Left cardiac atrium (tissue), 4 donors: ENCODE measurements at places on chromosomes 6 and 20.

DNA sequence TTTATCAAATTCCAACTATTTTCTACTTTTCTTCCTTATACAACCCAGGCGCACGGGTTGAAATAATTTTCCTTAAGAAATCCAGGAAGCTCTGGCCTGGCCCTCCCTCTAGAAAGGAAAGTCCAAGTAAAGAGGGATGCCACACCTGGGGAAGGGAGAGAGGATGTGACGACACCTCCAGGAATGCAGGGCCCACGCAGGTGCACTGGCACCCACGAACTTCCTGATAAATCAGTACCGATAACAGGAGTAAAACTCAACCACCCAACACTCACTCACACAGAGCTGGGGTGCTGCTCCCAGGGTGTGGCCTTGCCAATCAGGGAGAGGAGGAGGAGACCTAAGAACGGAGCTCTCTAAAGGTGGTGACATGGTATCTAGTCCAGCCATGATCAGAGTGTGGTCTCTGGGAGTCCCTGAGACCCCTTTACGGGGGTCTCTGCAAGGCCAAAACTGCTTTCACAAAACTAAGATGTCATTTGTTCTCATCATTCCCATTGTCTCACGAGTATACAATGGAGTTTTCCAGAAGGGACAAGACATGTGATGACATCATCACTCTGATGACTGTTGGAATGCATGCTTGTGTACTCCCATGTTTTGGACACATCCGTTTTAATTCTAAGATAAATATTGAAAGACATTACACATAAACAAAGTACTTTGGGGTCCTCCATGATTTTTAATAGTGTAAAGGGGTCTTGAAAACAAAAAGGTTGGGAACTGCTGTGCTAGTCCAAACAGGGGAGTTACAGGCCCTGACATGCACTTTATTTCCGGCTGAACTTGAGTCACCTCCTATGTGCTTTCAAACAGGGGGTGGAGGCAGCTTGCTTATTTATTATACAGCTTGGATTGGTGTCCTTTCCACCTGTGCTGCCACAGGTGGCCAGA, 2.2 kb upstream of the PARD6B start:
- DNase-seq = no peak

DNA sequence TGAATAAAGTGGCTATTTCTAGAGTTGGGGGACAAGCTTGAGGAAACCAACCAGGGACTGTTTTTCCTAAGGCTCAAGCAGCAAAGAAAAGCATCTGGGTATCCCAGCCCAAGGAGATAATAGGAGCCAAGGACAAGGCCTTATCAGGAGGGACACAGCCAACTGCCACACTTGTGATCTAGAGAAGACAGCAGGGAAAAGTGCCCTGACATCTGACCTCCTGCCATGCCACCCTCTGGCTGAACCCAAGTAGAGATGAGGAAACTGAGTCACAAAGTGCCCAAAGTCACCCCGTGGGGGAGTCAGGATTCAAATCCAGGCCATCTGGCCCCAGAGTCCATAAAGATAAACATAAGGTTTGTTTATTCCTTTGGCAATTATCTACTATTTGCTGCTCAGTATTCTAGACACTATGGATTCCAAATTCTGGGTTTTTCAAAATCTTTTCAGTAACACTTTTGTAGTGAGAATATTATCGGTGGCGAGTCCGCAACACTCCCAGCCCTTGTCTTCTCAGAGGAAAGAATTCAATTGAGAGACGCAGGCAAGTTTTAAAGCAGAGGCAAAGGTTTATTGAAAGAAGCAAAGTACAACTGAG, 3.5 kb upstream of the LBP start:
- no peak for DNase-seq

DNA sequence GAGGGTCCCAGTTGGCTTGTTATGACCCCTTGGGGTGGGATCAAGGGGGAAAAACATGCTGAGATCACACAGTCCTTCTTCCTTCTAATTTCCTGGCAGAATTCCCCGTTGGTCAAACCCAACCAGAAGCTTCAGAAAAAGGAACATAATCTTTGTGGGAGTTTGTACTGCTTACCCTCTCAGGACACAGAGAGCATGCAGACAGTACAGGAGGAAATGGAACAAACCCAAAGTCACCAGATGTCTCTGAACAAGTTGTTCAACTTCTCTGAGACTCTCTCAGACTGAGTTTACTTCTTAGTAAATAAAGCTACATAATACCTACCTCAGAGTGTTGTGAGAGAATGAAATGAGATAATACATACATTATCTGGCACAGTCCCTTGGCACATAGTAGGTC, 181.1 kb upstream of the TSHZ2 start:
- DNase-seq = no peak

DNA sequence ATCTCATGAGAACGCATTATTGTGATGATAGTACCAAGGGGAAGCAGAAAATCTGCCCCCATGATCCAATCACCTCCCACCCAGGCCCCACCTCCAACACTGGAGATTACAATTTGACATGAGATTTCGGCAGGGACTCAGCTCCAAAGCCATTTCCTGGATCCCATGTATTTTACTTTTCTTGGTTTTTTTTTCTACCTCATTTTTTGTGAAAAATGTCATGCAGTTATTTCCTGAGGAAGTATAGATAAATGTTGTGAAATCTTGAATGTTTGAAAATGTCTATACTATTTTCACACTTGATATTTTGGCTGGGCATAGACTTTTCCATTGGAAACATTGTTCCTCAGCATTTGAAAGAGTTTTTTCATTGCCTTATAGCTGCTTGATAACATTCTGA, 9.1 kb upstream of the BRPF3 start:
- no peak for DNase-seq

DNA sequence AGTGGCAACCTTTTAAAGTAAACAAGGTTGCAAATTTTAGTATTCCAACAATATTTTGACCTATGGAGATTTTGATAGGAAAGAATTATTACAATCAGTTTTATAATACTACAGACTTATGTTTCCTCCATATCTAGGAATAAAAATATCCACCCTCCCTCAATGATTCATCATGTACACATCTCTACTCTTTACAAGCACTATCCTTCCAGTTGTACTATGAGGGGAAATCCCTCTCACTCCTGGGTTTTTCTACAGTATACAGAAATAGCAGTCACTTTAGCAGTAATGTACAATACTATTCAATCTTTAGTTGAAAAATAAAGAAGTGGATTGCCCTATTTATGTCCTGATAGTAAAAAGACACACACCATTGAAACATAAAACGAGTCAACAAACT, 46.3 kb upstream of the SCML4 start:
- DNase-seq = no peak

- DNase-seq = no peak
Observed at GRCh38 chr6:107805504-107805903, 18.6 kb downstream of the SCML4 start.

GRCh38 chr6:150286460-150286859, 82.4 kb upstream of the IYD start:
- DNase-seq = no peak

GRCh38 chr6:111709201-111709600, 103.5 kb upstream of the TRAF3IP2 start:
- DNase-seq = no peak

DNA sequence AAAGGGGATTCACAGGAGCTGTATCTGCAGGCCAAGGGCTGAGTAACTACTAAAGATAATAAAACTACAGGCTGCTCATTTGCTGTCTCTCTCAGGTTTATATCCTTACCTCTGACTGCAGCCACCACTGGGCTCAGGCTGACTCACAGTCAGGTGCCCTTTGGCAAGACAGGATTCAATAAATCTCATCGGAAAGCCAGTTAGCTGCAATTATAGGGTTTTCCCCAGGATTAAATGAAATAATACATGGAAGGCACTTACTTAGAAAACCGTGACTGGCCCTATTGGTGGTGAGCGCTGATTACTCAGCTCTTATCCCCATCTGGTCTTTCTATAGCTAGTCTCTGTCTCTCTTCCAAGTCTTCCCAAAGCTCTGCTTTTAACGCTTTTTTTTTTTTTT, 26.4 kb downstream of the RMND1 start:
- no peak for DNase-seq

DNA sequence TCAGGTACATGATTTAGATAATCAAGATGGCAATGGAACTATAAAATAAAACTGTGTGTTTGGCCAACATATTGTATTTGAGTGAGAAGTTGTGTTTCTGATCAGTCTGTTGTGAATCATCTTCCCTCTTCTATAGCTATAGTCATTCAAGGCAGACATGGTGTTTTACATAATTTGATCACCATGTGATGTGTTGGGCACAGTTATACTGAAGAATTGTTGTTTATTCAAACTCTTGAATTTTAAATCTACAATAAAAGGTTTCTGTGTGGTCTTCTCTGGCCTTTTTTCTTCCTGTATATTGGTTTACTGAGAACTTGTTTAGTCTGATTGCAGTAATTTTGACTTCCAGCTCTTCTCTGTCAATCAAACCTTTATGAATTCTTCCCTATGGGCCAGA, 4.4 kb downstream of the RNF182 start:
- no peak for DNase-seq
